ENCODE measurements at places on chromosomes 2 and 18. TPM values are rescaled to one million over a fixed set of nuclear protein-coding genes. Genes with fewer than 3 reads are reported as not detected.

ARHGAP15 gene
- polyA plus RNA-seq: 8.1 TPM

DNA sequence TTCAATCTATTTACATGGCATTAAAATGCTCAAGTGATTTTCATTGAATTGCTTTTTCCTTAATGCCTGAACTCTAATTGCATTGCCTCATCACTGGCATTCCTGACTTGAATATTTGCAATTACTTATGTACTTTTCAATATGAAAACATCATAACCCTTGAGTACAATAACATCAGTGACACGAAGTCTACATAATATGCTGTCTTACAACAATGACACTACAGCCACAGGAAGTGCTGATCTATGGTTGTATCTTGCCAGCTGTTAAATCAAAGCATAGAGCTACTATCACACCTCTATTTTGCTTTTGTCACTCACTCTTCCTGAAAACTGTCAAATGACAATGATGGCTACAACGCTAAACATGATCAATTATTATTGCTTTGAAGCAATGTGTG, 156.9 kb downstream of the CCDC102B start:
- DNase-seq: no peak

TMEM200C gene
- 2.0 TPM for polyA plus RNA-seq

DNA sequence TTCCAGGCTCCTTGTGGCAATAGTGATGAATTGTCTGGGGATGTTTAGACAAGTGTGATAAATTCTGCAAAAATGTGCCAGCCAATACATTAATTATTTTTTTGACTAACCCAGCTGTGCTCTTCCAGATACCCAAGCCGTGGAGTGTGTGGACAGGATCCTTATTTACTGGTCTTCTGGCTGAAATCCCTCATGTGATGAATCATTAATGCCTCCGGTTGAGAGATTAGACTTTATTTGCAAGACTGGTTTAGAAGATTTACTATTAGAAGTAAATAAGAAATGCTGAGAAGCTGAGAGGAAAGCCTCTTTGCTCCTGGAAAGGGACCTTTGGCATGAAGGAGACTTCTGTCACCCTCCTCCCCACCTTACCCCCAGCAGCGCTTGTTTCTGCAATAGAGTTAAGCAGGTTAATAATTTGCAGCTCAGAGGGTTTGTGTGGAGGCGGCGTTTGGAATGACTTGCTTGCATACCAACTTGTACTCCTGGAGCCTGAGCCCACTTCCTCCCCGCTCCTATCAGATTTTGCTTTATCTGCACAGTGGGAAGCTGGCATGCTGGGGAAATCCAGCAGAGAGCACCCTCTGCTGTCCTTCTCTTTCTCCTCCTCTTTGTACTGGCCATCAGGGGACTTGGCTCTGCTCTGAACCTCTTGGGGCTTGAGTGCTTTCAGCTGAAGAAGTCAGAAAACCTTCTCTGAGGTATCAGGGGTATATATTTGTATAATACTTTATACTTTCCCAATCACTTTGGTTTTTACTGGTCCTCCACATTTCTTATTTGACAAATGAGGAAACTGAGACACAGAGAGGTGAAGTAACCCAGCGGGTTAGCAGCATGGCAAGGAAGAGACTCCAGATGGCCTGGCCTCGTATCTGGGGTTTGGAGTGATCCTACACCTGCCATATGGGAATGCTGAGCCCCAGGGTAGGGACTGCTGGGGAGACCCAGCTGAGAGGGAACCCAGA, 16.3 kb downstream of the SLC3A1 start:
- DNase-seq: peak; percentile 77

GRCh38 chr2:149719695-149720094, 132.1 kb upstream of the MMADHC start:
- DNase-seq: no peak

AMER3 gene
- polyA plus RNA-seq: 0.03 TPM

- DNase-seq: no peak
These were observed 36.6 kb downstream of the TTC32 start for GRCh38 chr2:19865151-19865550.

GRCh38 chr2:43224571-43225092, 1.8 kb downstream of the ZFP36L2 start:
- DNase-seq: no peak

- DNase-seq: no peak
These were observed 94.4 kb upstream of the LDAH start for GRCh38 chr2:20917287-20917660.

DNA sequence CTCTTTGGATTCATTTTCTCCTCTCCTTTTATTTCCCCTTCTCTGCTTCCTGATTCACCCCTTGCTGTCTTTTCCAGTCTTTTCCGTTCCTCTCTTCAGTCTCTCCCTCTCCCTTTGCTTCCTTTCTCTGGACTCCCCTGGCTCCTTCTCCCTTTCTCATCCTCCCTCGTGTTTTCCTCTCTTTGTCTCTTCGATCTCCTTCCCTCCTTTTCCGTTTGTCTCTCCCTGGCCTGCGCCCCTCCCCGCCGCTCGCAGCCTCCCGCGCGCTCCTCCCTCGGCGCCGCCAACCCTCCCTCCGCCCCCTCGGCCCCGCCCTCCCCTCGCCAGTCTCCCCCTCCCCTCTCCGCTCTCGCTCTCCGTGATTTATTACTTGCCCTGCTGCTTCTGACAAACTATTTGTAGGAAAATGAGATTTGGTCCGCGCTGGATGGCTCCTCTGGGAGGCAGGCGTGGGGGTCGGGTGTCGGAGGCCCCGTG, 46.0 kb upstream of the PAX8 start:
- DNase-seq: no peak

- no peak for DNase-seq
These were observed 1105.1 kb upstream of the PIK3C3 start for GRCh38 chr18:40849886-40850285.

ZAP70 gene
- 2.7 TPM for polyA plus RNA-seq

GRCh38 chr2:105432749-105433148, 33.9 kb upstream of the FHL2 start:
- no peak for DNase-seq
